ENCODE measurements at places on chromosomes 2 and 18.

DNA sequence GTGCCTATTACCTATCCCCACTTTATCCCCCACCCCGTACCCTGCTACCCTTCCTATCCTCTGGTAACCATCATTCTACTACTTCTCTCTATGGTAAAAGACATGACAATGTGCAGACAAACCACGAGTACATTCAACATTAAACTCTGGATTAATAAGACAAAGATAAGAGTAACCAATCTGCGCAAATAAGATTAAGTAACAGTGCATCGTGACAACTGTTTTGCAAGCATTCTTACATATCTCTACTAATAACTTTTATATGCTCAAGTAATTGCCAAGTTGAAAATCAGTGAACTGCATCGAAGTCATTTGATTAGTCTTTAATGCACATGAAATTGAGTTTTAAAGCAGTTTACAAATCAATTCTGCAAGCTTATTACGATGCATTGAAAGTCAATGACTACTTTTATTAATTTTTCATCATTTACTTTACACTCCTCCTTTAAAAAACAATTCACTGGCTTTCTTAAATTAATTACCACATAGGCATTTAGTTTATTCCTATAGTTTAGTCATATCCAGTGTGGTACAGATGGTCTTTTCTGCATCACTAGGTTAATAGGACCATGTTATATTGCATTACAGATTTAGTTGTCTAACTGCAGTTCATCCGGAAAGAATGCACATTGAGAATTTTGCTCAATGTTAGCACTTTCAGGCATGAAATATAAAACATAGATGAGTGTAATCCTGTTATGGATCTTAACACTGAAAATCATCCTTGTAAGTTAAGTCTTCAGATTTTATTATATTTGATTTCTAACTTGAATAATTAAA, 178.1 kb downstream of the GCA start:
- H3K27ac ChIP-seq = no peak overlapping the region
- DNase-seq = no peak
- H3K27me3 ChIP-seq = no peaks in the 10 kb centered on the region
- no peaks in the 10 kb centered on the region for H3K4me1 ChIP-seq
- H3K4me3 ChIP-seq = no peak overlapping the region

- H3K4me1 ChIP-seq = no peaks in the 10 kb centered on the region
- no peak overlapping the region for H3K4me3 ChIP-seq
- H3K36me3 ChIP-seq = no peaks in the 10 kb centered on the region
- no peaks in the 10 kb centered on the region for H3K27me3 ChIP-seq
- DNase-seq = no peak
These were observed 310.8 kb downstream of the GALR1 start for GRCh38 chr18:77560341-77560992.

DNA sequence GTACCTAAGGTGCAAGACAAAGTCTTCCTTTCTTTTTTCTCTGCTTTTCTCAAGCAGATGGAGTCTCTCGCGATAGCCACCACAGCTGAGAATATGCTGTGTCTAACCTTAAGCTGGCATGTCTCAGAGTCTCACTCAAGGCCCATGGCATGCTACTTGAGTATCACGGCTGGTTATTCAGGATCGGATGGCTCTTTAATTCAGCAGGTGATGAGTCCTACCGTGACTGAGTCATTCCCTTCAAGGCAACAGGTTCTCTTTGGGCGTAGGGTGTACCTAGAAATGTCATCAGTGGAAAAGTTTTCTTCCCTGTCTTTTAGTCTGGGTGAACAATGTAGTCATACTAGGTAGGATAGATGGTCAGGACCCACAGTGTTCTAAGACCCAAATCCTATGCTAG, 136.2 kb downstream of the DIS3L2 start:
- no peak for DNase-seq
- H3K36me3 ChIP-seq = no peaks in the 10 kb centered on the region
- H3K27ac ChIP-seq = no peak overlapping the region

- H3K27ac ChIP-seq = no peak overlapping the region
- H3K27me3 ChIP-seq = no peaks in the 10 kb centered on the region
These were observed 492.1 kb upstream of the CNTNAP5 start for GRCh38 chr2:123532994-123533393.

DNA sequence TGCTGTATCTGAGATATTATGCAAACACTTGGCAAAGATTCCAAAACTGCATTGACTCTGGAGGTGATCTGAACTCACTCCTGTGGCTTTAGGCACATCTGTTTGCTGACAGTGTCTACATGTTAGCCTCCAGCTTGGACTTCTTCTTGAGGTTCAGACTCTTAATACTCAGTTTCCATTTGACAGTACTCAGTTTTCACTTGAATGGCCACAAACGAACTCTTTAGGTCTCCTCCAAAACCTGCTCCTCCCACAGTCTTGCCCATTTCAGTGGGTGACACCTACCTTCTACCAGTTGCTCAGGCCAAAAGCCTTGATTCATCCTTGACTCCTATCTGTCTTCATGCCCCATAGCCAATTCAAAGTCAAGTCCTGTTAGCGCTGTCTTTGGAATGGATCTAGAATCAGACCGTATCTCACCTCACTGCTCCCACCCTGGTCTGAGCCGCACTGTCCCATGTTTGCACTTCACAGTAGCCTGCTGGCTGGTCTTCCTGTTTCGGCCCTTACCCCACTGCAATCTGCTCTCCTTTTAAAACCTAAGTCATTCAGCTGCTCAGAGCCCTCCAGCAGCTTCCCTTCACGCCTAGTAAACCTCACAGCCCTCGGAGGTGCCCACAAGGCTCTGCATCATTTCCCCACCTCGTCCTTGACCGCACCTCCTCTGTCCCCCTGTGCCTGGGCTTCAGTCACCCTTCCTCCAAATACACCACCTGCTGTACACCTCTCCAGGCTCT, 10.5 kb downstream of the ATG16L1 start:
- H3K4me3 ChIP-seq = no peak overlapping the region
- H3K36me3 ChIP-seq = peaks cover 72% of the 10 kb centered on the region
- no peak overlapping the region for H3K27ac ChIP-seq
- H3K27me3 ChIP-seq = no peaks in the 10 kb centered on the region
- no peaks in the 10 kb centered on the region for H3K4me1 ChIP-seq

- DNase-seq = no peak
- H3K4me1 ChIP-seq = peaks cover 33% of the 10 kb centered on the region
- no peak overlapping the region for H3K4me3 ChIP-seq
- H3K27me3 ChIP-seq = no peaks in the 10 kb centered on the region
- no peak overlapping the region for H3K27ac ChIP-seq
These were observed 1.3 kb upstream of the STAT1 start for GRCh38 chr2:191015239-191015638.

GRCh38 chr2:7987992-7988391, 693.9 kb upstream of the ID2 start:
- H3K27ac ChIP-seq = no peak overlapping the region
- no peaks in the 10 kb centered on the region for H3K27me3 ChIP-seq
- no peaks in the 10 kb centered on the region for H3K36me3 ChIP-seq
- H3K4me1 ChIP-seq = no peaks in the 10 kb centered on the region
- no peak for DNase-seq
- H3K4me3 ChIP-seq = no peak overlapping the region

GRCh38 chr2:79178076-79178674, 18.6 kb upstream of the REG3A start:
- H3K27ac ChIP-seq = no peak overlapping the region
- H3K4me3 ChIP-seq = no peak overlapping the region
- no peaks in the 10 kb centered on the region for H3K27me3 ChIP-seq

GRCh38 chr18:25180973-25181548, 170.9 kb downstream of the ZNF521 start:
- H3K36me3 ChIP-seq = no peaks in the 10 kb centered on the region
- no peaks in the 10 kb centered on the region for H3K27me3 ChIP-seq
- H3K4me1 ChIP-seq = no peaks in the 10 kb centered on the region
- H3K27ac ChIP-seq = no peak overlapping the region

DNA sequence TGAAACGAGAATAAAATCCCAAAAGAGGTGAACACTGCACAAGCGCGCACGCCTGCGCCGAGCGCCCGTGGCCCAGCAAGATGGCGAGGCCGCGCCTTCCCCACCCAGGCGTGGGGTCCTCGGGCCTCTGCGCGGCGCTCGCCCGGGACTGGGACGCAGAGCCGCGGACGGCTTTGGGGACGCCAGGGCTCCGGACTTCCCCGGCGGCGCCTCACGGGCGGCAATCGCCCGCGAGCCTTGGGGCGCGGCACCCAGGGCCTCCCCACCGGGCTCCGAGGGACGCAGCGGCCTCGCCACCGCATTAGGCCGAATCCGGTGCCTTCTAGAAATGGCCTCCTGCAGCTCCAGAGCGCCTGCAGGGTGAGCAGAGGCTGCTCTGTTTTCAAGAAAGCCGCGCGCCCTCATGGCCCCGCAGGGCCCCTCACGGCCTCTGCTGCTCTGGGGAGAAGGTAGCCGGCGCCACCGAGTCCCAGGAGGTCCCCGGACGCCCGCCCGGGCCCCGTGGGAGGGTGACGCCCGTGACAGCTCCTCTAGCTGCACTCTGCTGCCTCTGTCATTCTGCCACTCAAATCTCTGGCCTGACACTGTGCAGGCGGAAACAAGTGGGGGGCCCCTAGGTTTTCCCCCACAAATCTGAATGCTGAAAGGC, 35.9 kb upstream of the POMC start:
- no peak for DNase-seq
- H3K4me1 ChIP-seq = no peaks in the 10 kb centered on the region
- no peaks in the 10 kb centered on the region for H3K27me3 ChIP-seq
- H3K27ac ChIP-seq = no peak overlapping the region
- H3K4me3 ChIP-seq = no peak overlapping the region

All from vagina (tissue), 2 donors.